Stimulated activated CD8-positive, alpha-beta memory T cell treated with anti-CD3 and anti-CD28 coated beads, Interleukin-7, amount 100 ng/mL, for 1 hour (primary cell): ENCODE measurements at places on chromosomes 3 and 15.

DNA sequence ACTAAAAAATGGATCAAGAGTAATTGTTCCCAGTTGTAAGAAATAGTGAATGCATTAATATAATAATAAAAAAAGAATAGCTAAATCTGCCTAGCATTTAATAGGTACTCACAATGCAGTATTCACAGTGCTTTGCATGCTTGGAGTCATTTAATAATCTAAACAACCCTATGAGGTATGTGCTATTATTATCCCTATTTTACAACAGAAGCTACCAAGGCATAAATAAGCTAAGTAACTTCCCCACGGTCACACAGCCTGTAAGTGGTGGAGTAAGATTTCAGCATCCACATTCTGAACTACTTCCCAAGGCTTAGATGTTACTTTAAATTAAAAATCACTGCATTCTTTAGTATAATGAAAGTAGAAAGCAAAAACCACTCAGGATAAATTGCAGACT lies 102.9 kb downstream of the PLCH1 start:
- DNase-seq, result no peak

- DNase-seq, result no peak
Measured at GRCh38 chr3:15964605-15965442, 167.0 kb upstream of the ANKRD28 start.

GRCh38 chr3:74021449-74021848 lies 396.7 kb upstream of the PDZRN3 start:
- no peak for DNase-seq

GRCh38 chr15:52466716-52467115 lies 62.0 kb downstream of the MYO5A start:
- DNase-seq, result no peak

GRCh38 chr3:45088543-45089358 lies 57.4 kb downstream of the CDCP1 start:
- no peak for DNase-seq
